ENCODE measurements at places on chromosomes 2 and 18. TPM values are rescaled to one million over a fixed set of nuclear protein-coding genes. Genes with fewer than 3 reads are reported as not detected.

Gene TUBB8B
- 0.75 TPM for total RNA-seq

Gene SUCLG1
- total RNA-seq = 284 TPM

Gene DGKD
- 17.2 TPM for total RNA-seq

Gene SNTG2
- 17.4 TPM for total RNA-seq

Gene GPR39
- total RNA-seq = 0.66 TPM

Gene SEMA4F
- 3.4 TPM for total RNA-seq

Gene CD8A
- total RNA-seq = 0.82 TPM

Gene ALPI
- total RNA-seq = not detected

Gene NTSR2
- 1.1 TPM for total RNA-seq

Gene TNFRSF11A
- total RNA-seq = 7.0 TPM

Gene PLCL1
- 7.6 TPM for total RNA-seq

Gene FBXO41
- total RNA-seq = 0.98 TPM

Gene MLPH
- total RNA-seq = 16.1 TPM

Gene ZNF396
- total RNA-seq = 2.3 TPM

Gene RAB27B
- 0.88 TPM for total RNA-seq

Gene MOGAT1
- total RNA-seq = 2.8 TPM

Gene ST6GAL2
- not detected for total RNA-seq

Gene SCN9A
- total RNA-seq = 8.1 TPM

Gene TLK1
- total RNA-seq = 31.8 TPM

Gene TCF23
- total RNA-seq = not detected

Gene DDX1
- 50.3 TPM for total RNA-seq

Gene POMC
- total RNA-seq = 6.0 TPM

Gene STK39
- 40.1 TPM for total RNA-seq

Gene SMC6
- 26.6 TPM for total RNA-seq

Measured in subcutaneous adipose tissue (tissue), 4 donors.